Stimulated activated CD8-positive, alpha-beta memory T cell treated with anti-CD3 and anti-CD28 coated beads, Interleukin-7, amount 100 ng/mL, for 1 hour (primary cell): ENCODE measurements at places on chromosomes 11 and 22.

DNA sequence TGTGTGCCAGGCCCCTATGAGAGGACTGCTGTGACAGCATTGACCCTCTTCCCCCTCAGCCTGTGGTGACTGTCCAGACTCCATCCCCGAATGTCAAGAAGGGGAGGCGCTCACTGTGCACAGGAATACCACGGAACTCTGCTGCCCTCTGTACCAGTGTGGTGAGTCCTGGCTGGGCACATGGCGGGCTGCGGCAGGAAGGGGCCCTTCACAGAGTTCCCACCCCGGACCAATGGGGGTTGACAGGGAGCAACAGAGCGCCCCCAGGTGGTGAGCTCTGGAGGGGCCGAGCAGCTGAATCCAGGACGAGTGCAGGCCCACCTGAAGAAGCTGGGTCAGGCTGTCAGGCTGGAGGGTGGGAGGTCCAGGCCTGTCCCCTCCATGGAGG lies 83.8 kb upstream of the MYOD1 start:
- DNase-seq, result no peak

GRCh38 chr11:30608534-30608933 lies 22.4 kb upstream of the MPPED2 start:
- DNase-seq, result no peak

GRCh38 chr11:134516529-134516928 lies 104.5 kb upstream of the B3GAT1 start:
- no peak for DNase-seq

- no peak for DNase-seq
Measured at GRCh38 chr11:87397011-87397865, 359.5 kb downstream of the TMEM135 start.

- DNase-seq, result no peak
Measured at GRCh38 chr11:12284316-12285050, 92.9 kb upstream of the PARVA start.

- DNase-seq, result no peak
Measured at GRCh38 chr22:39518996-39519680, 1.2 kb upstream of the ATF4 start.

GRCh38 chr22:43506487-43506886 lies 94.7 kb downstream of the MPPED1 start:
- no peak for DNase-seq

- no peak for DNase-seq
Measured at GRCh38 chr11:130201026-130201425, 41.4 kb downstream of the ST14 start.

GRCh38 chr11:86431258-86431657 lies 56.6 kb downstream of the CCDC81 start:
- no peak for DNase-seq

DNA sequence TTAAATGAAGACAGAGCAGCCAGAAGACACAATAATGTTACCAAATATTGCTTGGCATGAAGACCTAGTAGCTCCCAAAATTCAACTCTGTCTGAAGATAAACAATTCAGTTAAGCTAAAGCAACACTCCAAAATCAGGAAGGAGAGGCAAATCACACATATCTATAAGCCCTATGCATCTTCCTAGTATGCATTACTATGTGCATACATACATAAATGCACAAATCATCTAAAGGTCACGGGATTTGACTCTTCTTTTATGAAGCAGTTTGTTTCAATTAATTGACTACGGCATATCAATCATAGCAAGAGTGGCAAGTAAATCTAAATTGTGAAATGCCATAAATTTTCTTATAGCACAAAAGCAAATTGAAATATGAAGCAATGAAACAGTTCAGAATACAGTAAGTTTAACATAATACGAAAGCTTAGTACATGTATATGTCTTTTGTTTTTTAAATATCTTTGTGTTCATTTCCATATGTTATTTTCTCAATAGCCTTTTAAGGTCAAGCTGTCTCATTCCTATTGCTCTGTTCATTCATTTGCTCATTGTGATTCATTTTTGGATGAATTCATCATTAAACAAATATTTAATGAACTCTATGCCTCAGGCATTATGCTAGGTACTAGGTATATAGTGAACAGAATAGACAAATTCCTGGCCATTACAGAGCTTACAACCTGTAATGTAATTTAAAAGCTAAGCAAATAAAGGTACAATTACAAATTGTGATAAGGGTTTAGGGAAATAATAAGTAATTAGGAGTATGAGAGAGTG lies 540.5 kb downstream of the DLG2 start:
- DNase-seq, result no peak

DNA sequence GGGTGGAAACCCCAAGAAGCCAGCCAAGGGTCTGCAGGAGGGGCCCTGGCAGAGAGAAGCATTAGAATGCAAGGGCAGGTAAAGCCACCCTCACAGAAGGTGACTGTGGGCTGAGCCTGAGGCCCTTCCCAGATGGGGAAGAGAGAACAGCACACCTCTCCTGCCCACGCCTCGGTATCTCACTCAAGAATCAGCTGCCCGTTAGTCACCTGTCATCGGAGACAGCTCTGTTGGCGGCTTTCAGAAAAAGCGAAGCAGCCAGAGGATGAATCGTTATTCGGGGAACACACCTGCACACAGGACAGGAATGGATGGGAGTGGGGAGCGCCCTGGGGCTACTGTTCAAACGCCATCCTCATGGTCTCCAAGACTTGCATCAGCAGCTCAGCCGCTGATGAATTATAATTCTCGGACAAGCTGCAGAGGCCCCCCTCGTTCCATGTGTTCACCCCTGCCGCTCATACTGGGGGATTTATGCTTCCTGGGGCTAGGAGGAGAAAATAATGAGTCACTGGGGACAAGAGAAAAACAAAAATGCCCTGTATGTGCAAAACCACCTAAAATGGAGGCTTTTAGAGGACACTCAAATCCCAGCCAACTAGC lies 21.6 kb upstream of the TMA7B start:
- DNase-seq, result no peak

- DNase-seq, result no peak
Measured at GRCh38 chr11:104625246-104625645, 273.0 kb downstream of the CASP12 start.

DNA sequence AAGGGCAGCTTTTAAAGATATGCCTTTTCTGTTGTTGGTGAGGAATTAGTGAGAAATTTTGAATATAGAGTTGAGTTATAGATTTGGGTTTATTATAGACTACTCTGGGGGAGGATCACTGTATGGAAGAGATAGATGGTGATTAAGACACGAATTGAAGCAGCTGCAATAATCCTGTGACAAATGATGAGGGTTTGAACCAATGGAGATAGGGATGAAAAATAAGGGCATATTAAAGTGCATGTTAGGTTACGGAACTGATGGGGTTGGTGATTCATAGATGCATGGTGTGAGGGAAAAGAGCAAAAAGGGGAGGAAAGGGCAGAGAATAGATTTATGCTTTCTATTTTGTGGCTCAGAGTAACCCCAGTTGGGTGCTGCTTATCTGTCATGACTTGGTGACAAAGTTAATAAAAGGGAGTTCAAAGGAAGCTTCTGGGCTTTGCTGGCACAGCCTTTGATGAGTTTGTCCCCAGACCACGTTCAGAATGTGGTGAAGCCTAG lies 11.8 kb downstream of the C11orf87 start:
- DNase-seq, result no peak

GRCh38 chr11:8384199-8384821 lies 120.6 kb upstream of the LMO1 start:
- DNase-seq, result no peak

- DNase-seq, result no peak
Measured at GRCh38 chr11:20926799-20927540, 257.6 kb downstream of the NELL1 start.

- no peak for DNase-seq
Measured at GRCh38 chr11:34585304-34585734, 35.6 kb upstream of the EHF start.

- DNase-seq, result no peak
Measured at GRCh38 chr11:33885338-33886005, 6.4 kb downstream of the LMO2 start.

DNA sequence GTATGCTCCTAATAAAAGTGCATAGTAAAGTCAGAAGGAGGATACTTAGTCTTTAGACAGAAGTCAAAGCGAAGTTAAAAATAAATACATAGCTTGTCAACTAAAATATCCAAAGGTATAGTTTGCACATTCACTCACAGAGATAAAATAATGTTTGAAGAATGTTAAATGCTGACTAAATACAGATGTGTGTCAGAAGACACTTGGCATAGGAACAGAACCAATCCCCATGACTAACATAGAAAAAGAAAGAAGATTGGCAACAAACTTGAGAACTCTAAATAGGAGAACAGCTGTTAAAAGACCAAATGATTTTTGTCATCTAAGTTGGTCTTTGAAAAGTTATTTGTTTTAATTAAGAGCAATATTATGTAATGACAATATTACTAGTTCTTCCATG lies 1172.1 kb upstream of the RAG2 start:
- DNase-seq, result no peak

GRCh38 chr11:9121469-9121796 lies 30.0 kb upstream of the SCUBE2 start:
- no peak for DNase-seq

DNA sequence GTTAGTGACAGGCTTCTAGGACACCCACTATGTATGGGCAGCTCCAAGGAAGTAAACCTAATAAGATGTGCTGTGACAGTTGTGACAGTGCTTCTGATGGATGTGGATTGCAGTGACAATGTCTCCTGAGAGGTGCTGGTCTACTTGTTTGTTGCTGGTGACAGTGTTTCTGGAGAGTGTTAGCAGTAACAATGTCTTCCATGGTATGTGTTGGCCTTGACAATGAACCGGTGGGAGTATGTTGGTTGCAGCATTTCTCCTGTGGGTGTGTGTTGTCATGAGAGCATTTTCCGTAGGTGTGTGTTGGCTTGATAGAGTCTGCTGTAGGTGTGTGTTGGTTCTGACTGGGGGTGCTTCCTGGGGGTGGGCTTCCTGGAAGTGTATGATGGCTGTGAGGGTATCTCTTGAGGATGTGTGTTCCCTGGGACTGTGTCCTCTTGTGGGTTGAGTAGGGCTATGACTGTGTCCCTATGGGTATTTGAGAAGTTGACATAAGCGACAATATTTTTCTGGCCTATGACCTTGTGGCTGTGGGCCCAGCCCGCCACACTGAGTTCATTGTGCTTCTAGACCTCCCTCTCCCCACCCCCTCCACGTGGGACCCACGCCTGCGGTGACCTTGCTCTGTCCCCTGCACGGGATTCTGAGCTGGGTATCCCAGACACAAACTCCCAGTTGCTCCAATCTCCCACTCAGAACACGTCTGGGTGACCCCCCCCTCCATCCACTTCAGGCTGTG lies 1.2 kb downstream of the DCHS1 start:
- DNase-seq, result no peak

DNA sequence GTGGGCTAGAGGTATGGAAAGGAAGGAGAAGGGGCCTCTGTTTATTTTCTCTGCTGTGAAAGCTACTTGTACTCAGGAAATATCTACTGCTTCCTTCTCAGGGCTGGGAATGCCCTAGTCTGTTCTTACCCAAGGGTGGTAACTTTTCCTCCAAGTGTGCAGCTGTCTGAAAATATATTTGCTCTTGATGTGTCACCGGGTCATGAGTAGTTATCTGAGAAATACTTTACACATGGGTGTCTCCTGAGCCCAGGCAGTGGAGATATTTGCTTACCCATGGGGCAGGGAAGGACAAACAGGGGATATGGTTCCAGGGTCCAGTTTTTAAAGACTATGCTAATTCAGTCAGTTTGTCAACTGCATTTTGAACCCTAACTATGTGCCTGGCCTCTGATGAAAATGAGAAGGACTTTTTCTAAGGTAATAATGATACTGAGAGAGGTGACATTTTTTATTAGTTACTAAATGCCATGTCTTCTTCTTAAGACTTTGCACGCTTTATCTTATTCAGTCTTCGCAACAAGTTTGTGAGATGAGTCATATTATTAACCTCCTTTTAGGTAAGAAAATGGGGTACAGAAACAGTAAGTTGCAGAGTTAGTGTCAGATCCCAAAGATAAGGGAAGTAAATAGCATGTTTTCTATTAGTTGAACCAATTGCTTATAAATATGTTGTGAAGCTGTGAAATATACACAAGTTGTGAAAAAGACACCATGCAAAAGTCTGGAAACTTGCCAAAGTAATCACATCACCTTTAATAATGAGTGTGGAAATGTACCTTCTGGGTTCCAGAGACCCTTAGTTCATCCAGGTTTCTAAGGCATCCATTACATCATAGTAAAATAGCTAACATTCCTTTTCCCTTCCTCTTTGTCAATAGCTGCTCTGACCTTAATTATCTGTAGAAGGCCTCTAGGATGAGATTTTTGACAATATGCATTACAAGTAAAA lies 22.9 kb downstream of the SYTL2 start:
- DNase-seq, result no peak

DNA sequence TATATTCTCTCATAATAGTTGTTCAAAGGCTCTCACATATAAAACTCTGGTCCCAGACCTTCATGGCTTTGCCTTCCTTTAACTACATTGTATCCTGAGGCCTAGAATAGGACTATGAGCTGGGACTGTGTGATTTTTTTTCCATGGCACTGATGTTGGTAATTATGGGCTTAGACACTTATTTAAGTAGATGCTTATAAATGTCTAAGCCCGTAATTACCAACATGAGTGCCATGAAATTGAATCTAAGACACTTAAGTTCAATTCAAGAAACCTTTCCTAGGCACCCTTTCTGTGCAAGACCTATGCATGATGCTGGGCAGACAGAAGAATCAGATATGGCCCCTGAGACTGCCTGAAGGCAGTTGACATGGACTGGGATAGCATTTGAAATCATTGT lies 63.0 kb downstream of the P4HA3 start:
- DNase-seq, result no peak

- DNase-seq, result no peak
Measured at GRCh38 chr11:69470301-69470700, 11.2 kb upstream of the LINC01488 start.

DNA sequence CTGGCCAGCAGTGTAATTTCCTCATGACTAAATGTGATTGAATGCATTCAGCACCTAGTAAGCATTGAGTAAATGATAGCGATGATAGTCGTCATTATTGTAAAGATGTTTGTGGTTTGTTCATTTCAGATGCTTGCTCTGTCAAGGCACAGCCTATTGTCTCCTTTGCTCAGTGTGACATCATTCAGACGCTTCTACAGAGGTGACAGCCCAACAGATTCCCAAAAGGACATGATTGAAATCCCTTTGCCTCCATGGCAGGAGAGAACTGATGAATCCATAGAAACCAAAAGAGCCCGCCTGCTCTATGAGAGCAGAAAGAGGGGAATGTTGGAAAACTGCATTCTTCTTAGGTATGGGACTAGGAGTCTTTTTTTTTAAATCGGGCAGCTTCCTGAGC lies 7.6 kb downstream of the SDHAF2 start:
- no peak for DNase-seq

DNA sequence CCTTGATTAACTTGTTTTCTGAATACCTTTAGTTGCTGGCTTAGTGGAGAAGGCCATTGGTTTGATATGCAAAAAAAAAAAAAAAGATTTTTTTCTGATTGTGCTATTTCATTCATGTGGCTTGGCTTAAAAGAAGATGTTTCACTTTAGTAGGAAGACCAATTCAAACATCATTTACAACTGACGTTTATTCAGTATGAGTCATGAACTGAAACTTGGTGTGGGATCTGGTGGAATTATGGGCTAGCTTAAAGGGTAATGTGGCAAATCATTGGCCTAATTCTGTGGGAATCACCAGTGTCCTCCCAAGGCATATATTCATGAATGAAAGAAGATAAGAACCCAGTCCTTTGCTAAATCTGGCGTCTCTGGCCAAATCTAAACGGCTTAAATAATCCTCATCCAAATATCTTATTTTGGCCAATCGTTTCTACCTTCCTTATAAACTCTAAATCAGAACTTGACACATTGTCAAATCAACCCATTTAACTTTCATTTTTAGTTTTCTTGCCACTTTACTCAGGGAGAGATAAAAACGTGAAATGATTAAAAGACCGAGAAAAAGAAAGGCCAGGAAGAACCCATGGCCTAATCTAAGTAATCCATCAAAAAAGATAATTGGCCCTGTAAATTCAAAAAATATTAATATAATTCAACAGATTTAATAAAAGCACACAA lies 77.0 kb downstream of the DDIAS start:
- no peak for DNase-seq
